ENCODE measurements at places on chromosomes 7 and 10. TPM values are rescaled to one million over a fixed set of nuclear protein-coding genes. Genes with fewer than 3 reads are reported as not detected.

DNA sequence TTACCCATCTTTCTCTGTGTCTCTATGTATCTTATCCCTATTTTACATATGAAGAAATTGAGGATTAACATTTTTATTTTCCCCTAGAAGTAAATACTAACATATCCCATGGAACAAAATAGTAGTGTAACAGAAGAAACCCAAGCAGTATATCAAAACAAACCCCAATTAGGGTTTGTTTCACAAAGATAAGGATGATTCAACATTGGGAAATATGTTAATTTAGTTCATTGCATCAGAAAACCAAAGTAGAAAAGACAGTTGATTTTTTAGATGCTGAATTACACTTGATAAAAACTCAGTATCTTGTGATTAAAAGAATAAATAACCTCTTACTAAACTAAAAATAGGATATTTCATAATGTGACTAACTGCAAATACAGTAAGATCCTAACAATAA is 87.8 kb downstream of the GLCCI1 start:
- no peaks in the 10 kb centered on the region for H3K27me3 ChIP-seq
- no peaks in the 10 kb centered on the region for H3K4me1 ChIP-seq
- H3K4me3 ChIP-seq, result no peak overlapping the region
- no peak overlapping the region for H3K27ac ChIP-seq

DNA sequence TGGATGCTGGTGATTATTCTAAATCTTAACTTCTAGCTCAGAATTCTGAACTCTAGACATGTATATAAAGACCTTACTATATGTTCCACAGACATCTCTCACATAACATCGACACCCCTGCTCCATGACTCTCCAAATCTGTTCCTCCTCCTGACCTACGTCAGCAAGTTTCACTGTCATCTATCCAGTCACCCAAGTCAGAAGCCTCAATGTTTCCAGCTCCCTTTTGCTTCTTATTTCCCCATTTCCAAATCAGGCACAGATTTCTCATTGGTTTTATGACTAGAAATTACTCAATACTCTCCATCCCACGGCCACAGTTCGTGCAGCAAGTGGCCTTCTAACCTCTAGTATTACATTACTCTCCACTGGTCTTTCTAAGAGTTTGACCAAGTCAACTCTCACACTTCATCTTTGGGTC is 28.5 kb downstream of the EPC1 start:
- no peak overlapping the region for H3K27ac ChIP-seq
- no peak overlapping the region for H3K4me3 ChIP-seq
- no peaks in the 10 kb centered on the region for H3K27me3 ChIP-seq
- no peak for DNase-seq

DNA sequence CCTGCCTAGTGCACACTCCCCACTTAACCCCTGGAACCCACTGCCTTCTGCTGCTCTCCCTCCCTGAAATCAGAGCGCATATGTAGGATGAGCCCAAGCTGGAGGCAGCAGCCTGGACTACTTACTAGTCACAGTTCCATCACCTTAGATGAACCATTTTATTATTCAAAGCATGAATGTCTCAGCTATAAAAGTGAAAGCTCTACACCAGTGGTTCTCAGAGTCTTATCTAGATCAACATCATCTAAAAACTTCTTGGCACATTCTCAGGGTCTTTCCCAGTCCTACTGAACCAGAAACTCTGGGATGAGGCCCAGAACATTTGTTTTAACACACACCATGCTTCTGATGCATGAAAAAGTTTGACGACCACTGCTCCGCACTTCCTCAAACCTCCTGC is 100.3 kb upstream of the ANK3 start:
- no peaks in the 10 kb centered on the region for H3K36me3 ChIP-seq
- H3K27me3 ChIP-seq, result no peaks in the 10 kb centered on the region
- no peaks in the 10 kb centered on the region for H3K4me1 ChIP-seq
- no peak overlapping the region for H3K27ac ChIP-seq

Gene OGDHL
- total RNA-seq, result 1.6 TPM

DNA sequence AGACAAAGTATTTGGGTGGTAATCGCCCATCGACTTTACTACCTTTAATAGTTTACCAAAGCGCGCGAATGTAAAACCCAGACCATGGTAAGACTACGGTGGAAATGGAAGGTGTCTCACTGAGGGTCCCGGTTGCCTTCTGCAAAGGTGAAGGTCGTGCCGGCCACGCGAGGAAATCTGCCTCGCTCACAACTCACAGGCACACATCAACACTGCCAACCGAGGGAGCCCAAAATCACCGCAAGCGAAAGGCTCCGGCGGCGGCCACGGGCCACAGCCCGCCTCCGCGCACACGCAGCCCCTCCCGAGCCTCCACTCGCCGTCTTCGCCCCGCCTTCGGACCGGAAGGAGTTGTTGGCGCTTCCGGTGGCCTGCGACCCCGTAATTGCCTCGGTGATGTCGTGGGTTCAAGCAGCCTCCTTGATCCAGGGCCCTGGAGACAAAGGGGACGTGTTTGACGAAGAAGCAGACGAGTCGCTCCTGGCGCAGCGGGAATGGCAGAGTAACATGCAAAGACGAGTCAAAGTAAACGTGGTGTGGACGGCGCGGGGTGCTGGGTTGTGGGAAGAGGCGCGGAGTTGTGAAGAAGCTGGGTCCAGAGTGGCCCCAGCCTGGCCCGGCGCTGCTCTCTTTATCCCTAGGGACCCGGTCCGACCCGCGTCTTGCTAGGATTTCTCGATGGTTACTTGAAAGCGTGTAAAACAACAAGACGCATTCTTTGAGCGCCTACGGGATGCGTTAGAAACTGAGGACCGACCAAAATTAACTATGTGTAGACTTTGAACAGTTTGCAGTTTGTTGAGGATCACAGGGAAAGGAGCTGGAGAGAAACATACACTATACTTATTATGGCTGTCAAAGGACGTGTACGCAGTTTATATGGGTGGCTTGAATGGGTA is at the start of gene YAE1:
Gene YAE1 (plus strand): TSS at position 382 of the 899 bp plus-strand sequence. CDS start 15 bp downstream, at position 397.
- no peaks in the 10 kb centered on the region for H3K27me3 ChIP-seq
- peak within 1 kb of the TSS; percentile 92 for H3K4me3 ChIP-seq
- peak; percentile 64 for DNase-seq

DNA sequence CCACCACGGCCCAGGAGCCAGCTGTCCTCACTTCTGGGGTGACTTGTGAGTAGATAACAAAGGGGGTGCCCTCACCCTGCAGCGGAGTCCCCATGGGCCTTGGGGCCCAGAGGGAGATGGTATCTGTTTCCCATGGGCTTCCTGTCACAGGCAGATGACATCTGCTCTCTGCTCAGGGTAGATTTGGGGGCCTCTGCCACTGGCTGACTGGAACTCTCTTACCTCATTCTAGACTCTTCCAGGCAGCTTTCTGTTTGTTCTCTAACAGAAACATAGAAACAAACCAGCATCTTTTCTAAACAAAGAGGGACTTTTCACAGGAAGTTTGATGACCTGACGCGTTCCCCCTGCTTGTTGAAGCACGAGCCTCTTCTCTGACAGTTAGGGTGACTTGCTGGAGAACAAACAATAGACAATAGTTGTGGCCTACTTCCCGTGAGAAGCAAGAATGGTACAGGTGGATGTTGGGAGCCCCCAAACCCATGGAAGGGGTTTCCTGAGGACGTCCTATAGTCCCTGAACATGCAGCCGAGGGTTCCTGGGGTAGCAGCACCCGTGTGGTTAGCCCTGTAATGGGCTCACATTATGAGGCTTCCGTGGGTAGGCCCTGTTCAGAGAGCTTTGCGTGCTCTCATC is 61.6 kb downstream of the GRK5 start:
- no peaks in the 10 kb centered on the region for H3K36me3 ChIP-seq
- H3K4me3 ChIP-seq, result no peak overlapping the region
- H3K27ac ChIP-seq, result peak overlapping the region; percentile 12
- H3K4me1 ChIP-seq, result peaks cover 67% of the 10 kb centered on the region
- H3K27me3 ChIP-seq, result no peaks in the 10 kb centered on the region

DNA sequence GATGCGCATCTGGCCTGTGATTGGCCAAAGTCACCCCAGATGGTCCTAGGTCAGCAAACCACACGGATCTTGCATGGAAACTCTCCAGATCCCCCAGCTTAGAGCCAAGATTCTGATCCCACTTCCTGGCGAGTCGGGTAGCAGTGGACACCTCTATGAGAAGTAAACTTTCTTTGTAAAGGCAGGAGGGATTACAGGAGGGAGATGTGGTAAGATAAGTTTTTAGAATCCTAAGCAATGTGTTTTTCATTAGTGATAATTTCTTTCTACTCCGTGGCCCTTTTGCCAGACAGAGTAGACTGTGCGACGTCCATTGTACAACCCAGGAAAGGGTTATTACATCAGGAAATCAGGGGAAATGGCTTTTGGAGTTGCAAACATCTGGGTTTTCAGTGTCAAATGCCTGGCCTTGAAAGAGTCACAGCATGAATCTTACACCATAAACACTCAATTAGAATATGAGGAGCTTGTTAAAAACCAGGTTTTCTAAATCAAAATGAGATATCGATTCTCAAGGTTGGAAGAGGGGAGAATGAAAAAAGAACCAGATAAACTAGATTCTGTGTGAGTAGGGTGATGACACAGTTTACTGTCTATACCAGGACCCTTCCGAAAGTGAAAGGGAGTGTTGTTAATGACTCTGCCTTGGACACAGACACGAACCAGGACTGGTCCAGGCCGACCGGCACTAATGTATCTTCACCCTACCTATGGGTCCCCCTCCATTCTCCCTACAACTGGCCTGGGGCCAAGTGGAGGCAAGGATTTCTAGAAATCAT is 61.9 kb upstream of the WAC start:
- no peaks in the 10 kb centered on the region for H3K36me3 ChIP-seq
- no peak overlapping the region for H3K4me3 ChIP-seq
- no peaks in the 10 kb centered on the region for H3K4me1 ChIP-seq
- no peak overlapping the region for H3K27ac ChIP-seq
- H3K27me3 ChIP-seq, result no peaks in the 10 kb centered on the region

- no peaks in the 10 kb centered on the region for H3K36me3 ChIP-seq
- H3K4me3 ChIP-seq, result no peak overlapping the region
- H3K27ac ChIP-seq, result no peak overlapping the region
- no peaks in the 10 kb centered on the region for H3K27me3 ChIP-seq
- no peak for DNase-seq
Observed at GRCh38 chr10:12511651-12512050, 162.3 kb downstream of the CAMK1D start.

Gene EIF4EBP2
- total RNA-seq, result 22.0 TPM

Gene LRRC18
- not detected for total RNA-seq

Gene NANOS1
- total RNA-seq, result 1.7 TPM

Gene CFAP58
- not detected for total RNA-seq

Gene LIPM
- not detected for total RNA-seq

DNA sequence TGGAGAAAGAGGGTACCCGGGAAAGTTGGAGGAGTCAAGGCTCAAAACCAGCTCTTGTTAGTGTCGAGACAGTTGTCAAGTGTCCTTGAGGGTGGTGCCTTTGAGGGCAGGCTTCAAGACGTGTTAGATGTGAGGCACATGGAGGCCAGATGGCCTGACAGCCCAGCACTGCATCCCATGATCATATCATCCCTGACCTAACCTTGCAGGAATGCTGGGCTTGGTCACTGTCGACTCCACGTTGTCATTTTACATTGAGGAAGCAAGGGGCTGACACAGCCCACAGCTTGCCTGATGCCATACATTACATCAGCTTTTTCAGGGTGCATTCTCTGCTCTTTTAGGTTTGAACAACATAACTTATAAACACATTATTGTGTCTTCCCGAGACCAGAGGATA is 114.1 kb downstream of the ABCA13 start:
- H3K27me3 ChIP-seq, result no peaks in the 10 kb centered on the region
- no peaks in the 10 kb centered on the region for H3K4me1 ChIP-seq
- no peak overlapping the region for H3K4me3 ChIP-seq
- H3K27ac ChIP-seq, result no peak overlapping the region

Gene ORC5
- total RNA-seq, result 18.6 TPM

DNA sequence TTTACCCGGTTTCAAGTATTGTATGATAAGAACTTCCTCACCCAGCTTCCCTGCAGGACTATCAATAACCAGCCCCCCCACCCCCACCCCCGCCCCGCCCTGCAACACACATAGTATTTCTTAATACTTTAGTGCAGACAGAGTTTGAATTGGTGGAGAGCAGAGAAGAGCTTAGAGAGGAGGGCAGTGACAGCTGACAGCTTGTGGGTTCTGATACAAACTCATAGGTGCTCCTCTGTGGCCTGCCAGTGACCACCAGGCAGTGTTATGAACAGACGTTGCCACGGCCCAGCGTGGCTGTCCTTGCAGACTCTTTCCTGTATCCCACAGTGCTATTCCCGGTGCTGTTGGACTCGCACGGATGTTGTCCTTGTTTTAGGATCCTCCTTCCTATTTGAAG is 186.9 kb upstream of the ADO start:
- DNase-seq, result no peak
- no peaks in the 10 kb centered on the region for H3K27me3 ChIP-seq
- H3K4me3 ChIP-seq, result no peak overlapping the region

GRCh38 chr7:99499371-99499720 is 735 bp downstream of the ZNF394 start:
- peaks cover 10% of the 10 kb centered on the region for H3K36me3 ChIP-seq
- peaks cover 21% of the 10 kb centered on the region for H3K4me1 ChIP-seq
- H3K4me3 ChIP-seq, result peak overlapping the region; percentile 75
- peak overlapping the region; percentile 85 for H3K27ac ChIP-seq

Gene VWA2
- not detected for total RNA-seq

Gene LIPN
- not detected for total RNA-seq

- H3K27ac ChIP-seq, result no peak overlapping the region
- H3K27me3 ChIP-seq, result no peaks in the 10 kb centered on the region
- no peaks in the 10 kb centered on the region for H3K4me1 ChIP-seq
- H3K36me3 ChIP-seq, result no peaks in the 10 kb centered on the region
- DNase-seq, result no peak
- H3K4me3 ChIP-seq, result no peak overlapping the region
Observed at GRCh38 chr10:62732841-62733653, 71.5 kb upstream of the ADO start.

Gene NRAP
- total RNA-seq, result not detected

All from HepG2 (cell line).